ENCODE measurements at places on chromosomes 1 and 21.

DNA sequence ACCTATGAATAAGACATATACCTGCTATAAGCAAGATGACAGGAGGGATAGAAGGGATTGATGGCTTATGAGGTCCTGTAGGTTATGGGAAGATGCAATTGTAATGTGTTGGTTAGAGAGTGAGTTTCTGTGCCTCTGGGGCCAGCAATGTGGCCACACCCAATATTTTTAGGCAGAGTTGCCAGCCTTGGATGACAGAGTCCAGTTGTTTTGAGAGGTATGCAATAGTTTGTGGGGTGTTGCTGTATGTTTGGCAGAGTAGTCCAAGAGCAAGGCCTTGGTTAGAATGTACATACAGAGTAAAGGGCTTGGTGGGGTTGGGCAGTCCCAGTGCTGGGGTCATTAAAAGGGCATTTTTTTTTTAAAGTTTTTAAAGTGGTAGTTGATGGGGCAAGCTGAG lies 36.6 kb upstream of the PLA2G5 start:
- no peak for DNase-seq

DNA sequence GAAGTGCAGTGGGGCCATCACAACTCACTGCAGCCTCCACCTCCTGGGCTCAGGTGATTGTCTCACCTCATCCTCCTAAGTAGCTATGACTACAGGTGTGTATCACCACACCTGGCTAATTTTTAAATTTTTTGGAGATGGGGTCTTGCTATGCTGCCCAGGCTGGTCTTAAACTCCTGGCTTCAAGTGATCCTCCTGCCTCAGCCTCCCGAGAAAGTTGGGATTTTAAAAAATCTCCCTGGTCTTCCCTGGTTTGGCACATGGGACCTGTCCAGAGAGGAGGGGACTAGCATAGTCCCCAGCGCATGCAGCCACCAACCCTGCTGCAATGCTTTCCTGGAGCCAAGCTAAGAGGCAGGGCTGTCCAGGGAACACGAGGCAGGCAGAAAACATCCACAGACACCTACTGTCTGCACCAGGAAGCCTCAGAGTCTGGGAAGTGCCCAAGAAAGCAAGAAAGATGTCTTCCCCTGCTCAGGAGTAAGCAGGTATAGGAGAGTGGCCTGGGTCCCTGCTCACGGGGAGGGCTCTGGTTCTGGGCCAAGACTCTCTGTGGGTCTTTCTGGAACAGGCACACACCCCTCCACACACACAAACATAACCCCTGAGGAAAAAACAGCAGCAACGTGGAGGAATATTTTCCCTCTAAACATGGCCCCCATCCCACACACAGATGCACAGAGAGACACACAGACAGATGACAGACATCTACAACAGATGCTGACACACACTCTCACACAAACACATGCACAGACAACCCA lies 30.8 kb downstream of the ECE1 start:
- no peak for DNase-seq

GRCh38 chr1:2877391-2877790 lies 75.9 kb upstream of the TTC34 start:
- no peak for DNase-seq

DNA sequence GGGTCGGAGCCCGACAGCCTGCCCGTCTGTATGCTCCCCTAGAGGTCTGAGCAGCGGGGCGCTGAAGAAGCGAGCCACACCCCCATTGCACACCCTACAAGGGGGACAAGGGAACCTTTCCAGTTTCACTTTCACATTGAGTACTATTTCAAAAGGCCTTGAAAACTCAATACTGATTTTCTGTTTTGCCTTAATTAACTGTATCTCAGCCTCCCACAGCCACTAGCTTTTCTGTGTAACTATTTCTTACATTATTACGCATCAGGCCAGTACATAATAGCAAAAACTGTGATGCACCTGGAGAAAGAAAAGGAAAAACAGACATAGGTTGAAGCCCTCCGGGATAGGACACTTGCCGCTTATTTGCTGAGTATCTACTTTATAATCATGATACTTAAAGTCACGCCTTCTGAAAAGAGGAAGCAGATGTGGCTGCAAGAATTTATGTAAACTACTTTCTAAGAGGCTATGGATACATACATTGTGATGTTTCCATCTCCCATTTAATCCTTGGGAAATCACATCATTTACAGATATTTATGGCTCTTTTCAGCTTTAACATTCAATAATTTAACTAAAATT lies 1719.5 kb downstream of the MRPL39 start:
- no peak for DNase-seq

GRCh38 chr1:111666828-111667227 lies 47.2 kb downstream of the RAP1A start:
- DNase-seq: no peak

- no peak for DNase-seq
Observed at GRCh38 chr1:216883518-216883917, 160.3 kb upstream of the ESRRG start.

- no peak for DNase-seq
Observed at GRCh38 chr1:219171192-219171935, 2.3 kb upstream of the LYPLAL1 start.

GRCh38 chr21:36883532-36884486 lies 82.7 kb downstream of the HLCS start:
- no peak for DNase-seq

DNA sequence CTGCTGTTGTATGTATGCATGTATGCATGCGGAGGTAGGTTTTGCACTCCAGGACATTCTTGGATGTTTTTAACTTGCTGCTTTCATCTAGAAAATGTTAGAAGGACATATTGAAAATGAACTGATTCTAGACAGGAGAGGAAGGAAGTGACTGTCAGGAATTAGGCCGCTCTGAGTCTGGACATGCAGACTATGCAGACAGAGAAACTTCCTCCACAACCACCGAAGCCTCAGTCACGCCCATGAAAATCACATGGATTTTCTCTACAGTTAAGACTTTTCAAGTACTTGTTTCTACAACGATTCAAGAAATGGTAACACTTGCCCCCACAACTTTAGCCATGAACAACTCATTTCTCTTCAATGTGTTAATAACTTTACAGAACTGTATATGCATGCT lies 211.1 kb downstream of the SMYD3 start:
- DNase-seq: no peak

- DNase-seq: no peak
Observed at GRCh38 chr21:45957981-45958600, 23.5 kb upstream of the COL6A1 start.

GRCh38 chr1:245825128-245825901 lies 670.5 kb downstream of the KIF26B start:
- DNase-seq: no peak

DNA sequence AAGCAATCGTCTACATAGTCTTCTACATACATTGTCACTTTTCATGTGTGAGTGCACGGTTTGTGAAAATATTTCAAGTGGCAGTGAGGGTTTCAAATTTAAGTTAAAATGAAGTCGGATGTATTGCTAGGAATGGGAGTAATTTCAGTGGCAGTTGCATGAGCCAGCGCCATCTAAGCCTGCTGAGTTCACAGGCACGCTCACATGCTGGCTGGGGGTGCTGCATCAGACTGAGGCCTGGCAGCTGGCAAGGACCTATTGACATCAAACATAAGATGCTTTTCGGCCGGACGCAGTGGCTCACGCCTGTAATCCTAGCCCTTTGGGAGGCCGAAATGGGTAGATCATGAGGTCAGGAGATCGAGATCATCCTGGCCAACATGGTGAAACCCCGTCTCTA lies 80.7 kb downstream of the UBE4B start:
- no peak for DNase-seq

DNA sequence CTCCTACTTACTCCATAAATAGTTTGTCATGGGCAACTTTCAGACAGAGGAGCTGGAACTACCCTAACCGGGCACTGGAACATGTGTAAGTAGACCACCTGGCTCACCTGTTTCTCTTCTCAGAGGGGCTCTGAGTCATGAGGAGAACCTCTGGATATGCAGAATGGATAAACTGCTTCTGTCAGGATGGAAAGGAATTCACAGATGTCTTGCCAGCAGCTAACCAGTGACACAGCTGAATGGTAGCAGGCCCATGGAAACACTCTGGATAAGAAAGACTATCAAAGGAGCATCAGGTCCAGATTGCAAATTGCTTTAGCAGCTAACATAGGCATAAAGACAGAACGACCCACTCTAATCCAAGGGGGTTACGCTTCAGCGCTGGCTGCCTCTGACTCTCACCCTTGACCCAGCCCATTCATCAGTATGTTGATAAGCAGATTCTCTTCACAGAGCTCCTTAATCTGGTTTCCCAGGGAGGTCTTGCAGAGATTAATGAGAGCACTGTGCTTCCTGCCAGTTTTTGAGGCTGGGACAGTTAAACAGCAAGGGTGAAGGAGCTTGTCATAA lies 54.2 kb downstream of the HIVEP3 start:
- no peak for DNase-seq

GRCh38 chr21:42439284-42440186 lies 35.8 kb downstream of the UBASH3A start:
- DNase-seq: no peak

DNA sequence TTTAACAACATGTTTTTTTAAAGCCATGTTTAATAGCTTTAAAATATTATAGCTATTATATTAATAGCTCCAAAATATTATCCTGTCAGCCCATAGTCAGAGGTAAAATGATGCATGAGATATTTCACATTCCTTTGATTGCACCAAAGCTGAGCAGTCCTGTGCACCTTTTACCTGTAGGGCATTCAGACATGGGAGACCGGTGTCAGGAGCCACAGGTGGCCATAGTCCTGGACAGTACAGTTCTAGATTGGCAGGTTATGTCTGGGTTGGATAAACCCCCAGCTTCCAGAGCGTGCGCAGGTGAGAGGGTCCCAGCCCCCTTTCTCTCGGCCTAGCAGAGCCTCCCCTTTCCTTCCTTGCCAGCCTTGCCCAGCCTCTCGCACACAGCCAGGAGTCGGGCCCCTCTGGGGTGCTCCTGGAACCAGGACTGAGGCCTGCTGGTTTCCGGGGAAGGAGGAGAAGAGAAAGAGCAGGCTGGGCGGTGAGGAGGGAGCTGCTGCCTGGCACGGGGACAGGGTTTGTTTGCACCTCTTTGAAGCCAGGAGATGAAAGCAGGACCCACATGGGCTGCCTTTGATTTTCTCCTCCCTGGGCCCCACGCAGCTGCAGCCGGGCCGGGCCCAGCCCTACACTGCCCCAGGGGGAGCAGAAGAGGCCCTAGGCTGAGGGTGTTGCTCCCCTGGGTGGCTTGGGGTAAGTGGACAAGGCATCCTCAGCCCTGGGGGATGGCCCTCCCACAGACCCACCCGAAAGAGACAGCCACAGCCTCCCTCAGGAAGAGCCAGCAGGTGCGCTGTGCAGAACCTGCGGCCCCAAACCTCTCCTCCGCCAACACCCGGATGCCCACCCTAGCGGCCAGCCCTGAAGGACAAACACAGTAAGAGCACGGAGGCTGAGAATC lies 75.2 kb upstream of the TARDBP start:
- no peak for DNase-seq

DNA sequence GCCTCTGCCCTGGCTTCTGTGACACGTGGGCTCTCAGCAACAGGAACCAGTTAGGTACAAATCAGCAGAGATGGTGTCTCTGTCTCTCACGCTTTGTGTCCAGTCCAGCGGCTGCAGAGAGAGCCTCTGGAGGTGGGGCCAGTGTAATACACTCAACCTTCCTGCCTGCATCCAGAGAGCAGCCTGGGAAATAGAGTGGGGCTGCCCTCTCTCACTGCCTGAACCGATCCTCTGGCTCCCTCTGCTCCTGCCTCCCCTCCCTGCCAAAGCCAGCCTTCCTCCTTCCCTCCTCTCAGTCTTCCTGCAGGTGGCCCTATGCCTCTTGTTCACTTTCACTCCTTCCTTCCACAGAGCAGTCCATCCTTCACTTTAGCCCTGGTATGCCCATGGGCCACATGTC lies at the start of gene ZNF648:
Gene ZNF648 (minus strand): TSS at position 119 of the 400 bp plus-strand sequence. CDS start 3,702 bp downstream, outside the sequence.
- no peak for DNase-seq

DNA sequence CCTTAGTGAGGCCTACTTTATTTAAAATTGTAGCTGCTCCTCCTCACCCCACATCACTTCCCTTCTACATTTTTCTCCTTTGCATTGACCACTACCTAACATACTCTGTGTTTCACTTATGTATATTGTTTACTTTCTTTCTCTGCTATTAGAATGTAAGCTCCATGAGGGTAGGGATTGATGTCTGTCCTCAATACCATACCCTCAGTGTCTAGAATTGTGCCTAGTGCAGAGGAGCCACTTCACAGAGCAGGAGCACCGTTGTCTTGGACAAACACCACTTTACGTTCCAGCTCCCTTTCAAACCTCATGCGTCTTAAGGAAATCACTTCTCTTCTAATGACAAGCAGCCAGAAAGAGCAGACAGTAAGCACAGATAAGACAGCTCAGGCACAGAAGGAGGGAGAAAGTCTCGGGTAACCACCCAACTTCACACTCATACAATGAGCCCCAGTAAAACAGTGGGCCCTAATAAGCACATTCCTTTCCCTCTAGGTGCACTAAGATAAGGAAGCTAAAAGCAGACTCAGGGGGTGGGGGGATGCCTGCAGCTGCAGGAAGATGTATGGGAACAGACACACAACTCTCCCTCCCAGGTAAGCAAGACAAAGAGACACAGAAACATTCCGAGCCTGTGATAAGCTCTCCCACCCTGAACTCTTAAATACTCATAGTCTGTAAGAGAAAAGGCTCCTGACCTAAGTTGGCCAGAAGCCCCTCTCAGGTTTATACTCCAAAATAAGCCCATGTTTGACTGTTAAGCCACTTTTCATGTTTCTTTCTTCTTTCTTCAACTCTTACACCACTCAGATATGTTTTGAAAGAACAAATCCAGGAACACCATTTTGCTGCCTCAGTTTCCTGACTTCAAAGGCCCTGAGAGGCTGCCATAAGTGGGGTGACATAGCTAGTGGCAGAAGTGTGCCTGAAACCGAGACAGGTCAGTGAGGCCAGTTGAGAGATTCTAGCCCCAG lies 7.1 kb upstream of the PLEKHM2 start:
- DNase-seq: no peak

DNA sequence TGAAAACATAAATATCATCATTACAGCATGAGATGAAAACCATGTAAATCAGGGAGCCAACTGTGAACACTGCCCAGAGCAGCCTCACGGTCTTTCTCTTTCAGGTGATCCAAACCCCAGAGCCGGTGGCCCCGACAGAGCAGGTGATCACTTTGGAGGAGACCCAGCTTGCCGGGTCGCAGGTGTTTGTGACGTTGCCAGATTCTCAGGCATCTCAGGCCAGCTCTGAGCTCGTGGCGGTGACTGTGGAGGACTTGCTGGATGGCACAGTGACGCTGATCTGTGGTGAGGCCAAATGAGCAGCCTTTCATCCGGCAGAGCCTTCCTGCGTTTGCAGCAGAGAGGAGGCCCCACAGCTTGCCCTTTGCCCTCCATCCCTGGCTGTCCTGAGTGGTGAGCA lies 37.2 kb upstream of the EPHA8 start:
- DNase-seq: no peak

DNA sequence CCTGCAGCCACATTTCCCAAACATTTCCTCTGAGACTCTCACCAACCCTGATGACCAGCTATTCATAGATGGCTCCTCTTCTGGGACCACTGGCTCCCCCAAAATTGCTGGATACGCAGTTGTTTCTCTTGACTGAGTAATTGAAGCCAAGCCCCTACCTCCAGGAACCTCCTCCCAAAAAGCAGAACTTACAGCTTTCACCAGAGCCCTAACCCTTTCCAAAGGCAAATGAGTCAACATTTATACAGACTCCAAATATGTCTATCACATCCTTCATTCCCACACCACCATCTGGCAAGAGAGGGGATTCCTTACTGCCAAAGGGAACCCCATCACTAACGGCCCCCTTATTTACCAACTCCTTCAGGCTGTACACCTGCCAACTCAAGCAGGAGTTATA lies 20.3 kb upstream of the CA6 start:
- DNase-seq: no peak

Data from stimulated activated CD4-positive, alpha-beta T cell treated with anti-CD3 and anti-CD28 coated beads, Interleukin-1b, Interleukin-23, amount 100 ng/mL, for 1 hour (primary cell).